Activated naive CD8-positive, alpha-beta T cell treated with anti-CD3 and anti-CD28 coated beads, Interleukin-2, amount 10 ng/mL, durations not matched to agents 7 days and 5 days (primary cell): ENCODE measurements at places on chromosomes 4 and X. TPM values are rescaled to one million over a fixed set of nuclear protein-coding genes. Genes with fewer than 3 reads are reported as not detected.

DNA sequence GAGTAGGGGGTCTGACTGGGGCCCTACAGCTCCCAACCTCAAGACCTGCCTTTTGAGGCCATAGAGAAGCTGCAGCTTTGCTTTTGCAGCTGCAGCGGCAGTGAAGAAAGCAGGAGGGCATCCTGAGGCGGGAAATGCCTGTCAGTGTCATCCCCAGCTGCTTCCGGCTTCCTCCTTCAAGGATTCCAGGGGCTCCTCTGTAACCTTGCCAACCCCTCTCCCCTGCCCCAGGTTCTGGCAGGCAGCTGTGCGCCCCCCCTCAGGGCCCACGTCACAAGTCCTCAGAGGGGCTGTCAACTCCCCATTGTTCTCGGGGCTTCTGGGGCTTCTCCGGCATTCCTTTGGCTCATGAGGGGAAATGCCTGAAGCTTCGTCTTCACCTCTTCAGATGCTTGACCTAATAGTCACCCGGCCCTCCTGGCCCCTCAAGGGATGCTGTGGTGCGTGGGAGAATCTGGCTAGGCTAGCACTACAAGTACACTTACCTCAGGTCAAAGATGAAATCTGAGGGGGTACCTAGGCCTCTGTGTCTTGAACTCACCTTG, 31.9 kb downstream of the APLN start:
- no peak for DNase-seq

DNA sequence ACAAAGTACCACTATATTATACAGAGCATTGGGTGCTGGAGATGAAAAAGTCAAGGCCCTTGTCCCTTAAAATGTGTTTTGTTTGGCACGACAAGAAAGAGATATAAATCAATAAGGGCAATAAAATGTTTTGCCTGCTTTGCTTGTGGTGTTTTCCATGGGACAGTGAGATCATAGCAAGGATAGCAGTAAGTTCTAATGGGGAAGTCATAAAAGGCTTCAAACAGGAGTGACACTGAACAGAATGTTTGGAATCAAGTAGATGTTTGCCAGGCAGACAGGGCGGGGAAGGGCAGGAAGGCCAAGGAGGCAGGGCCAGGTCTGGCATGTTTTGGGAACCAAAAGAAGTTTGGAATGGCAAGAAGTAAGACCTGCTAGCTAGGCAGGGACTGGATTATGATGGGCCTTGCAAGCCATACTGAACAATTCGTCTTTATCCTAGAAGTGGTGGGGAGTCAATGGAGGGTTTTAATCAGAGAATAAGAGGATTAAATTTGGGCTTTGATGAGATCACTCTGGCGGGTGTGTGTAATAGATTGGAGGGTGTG, 16.4 kb downstream of the FGF2 start:
- no peak for DNase-seq

- DNase-seq: no peak
These were observed 2.1 kb downstream of the KLHL34 start for GRCh38 chrX:21655901-21656586.

DNA sequence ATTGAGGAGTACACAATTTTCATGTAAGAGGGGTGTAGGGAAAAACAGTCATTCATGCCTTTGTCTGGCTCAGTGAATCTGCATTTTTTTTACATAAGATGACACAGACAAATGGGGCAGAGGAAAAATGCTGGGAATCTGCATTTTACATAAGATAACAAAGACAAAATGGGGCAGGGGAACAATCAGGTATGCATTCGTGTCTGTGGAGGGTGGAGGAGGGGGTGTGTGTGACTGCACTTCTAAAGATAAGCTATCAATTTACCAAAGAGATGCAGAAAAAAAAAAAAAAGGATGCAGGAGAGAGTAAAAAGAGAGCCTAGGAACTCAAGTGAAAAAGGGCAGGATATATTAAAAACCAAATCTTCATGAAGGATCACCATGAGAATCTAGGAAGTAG, 637.4 kb downstream of the ZNF674 start:
- DNase-seq: no peak

GRCh38 chrX:36978886-36979285, 29.3 kb upstream of the FAM47C start:
- no peak for DNase-seq

- DNase-seq: no peak
These were observed 39.6 kb downstream of the RPS6KA3 start for GRCh38 chrX:20227116-20227515.

- peak; percentile 86 for DNase-seq
These were observed 29.6 kb upstream of the SPON2 start for GRCh38 chr4:1201851-1202525.

VSIG1 gene
- total RNA-seq: 8.8 TPM

- no peak for DNase-seq
These were observed 338.2 kb upstream of the GATB start for GRCh38 chr4:152099061-152099425.

- DNase-seq: no peak
These were observed 24.3 kb downstream of the TMEM192 start for GRCh38 chr4:165088366-165088765.

DNA sequence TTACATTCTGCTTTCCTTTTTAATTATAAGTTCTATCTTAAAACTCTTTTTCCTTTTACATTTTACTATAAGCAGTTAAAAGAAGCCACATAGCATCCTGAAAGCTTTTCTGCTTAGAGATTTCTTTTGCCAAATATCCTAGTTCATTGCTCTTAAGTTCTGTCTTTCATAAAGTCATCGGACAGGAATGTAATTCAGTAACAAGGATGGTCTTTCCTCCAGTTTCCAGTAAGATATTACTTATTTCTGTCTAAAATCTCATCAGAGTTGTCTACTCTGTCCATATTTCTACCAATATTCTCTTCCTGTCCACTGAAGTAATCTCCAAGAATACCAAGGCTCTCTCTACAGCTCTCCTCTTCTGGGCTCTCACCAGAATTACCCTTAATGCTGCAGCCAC, 37.5 kb upstream of the ADH1C start:
- no peak for DNase-seq

- no peak for DNase-seq
These were observed 25.6 kb downstream of the IQSEC2 start for GRCh38 chrX:53255738-53256191.

GRCh38 chr4:181855307-181855706, 387.9 kb upstream of the TENM3 start:
- no peak for DNase-seq

ZXDA gene
- 7.5 TPM for total RNA-seq

CLCN4 gene
- 0.25 TPM for total RNA-seq

STK32B gene
- total RNA-seq: not detected
